ENCODE measurements at places on chromosomes 2 and 18. TPM values are rescaled to one million over a fixed set of nuclear protein-coding genes. Genes with fewer than 3 reads are reported as not detected.

The TSN gene
- total RNA-seq, result 64.0 TPM

The PSMA8 gene
- not detected for total RNA-seq

The CNTNAP5 gene
- not detected for total RNA-seq

The PRADC1 gene
- total RNA-seq, result 23.7 TPM
